ENCODE measurements at places on chromosomes 2 and 18. TPM values are rescaled to one million over a fixed set of nuclear protein-coding genes. Genes with fewer than 3 reads are reported as not detected.

Gene GNAL
- total RNA-seq, result 0.60 TPM

Gene CFAP65
- not detected for total RNA-seq

DNA sequence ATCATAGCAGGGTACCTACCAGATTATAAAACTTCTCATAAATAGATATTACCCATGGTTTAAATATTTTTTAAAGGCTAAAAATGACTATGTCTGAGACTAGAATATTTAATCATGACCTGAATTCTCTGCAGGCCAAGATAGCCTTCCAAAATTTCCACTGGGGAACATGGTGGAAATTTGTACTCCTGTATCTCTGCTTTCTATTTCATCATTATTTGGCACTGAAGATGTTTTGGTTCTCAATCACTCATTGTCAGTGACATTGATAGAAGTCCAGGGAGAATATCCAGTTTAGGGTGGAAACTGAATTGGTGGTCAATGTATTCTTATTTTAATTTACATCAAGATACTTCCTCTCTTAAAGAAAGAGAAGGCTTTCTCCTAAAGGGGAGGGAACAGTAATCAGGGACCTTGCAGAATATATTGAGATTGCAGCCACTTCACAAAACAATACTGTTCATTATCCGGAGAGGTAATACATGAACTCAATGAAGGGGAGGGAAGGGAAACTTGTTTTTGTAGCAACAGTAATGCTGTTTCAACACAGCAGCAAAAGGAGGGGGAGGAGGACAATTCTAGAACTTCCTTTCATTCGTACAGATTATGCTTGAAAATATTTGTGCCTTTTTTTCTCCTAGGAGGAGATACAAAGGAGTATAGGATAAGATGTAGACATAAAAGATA is 34.1 kb downstream of the EEF1B2 start:
- no peaks in the 10 kb centered on the region for H3K36me3 ChIP-seq
- H3K27ac ChIP-seq, result no peak overlapping the region
- H3K27me3 ChIP-seq, result peaks cover 13% of the 10 kb centered on the region
- H3K4me1 ChIP-seq, result no peaks in the 10 kb centered on the region
- no peak for DNase-seq
- no peak overlapping the region for H3K4me3 ChIP-seq

GRCh38 chr2:45871025-45871424 is 219.6 kb downstream of the PRKCE start:
- H3K36me3 ChIP-seq, result peaks cover 22% of the 10 kb centered on the region
- no peaks in the 10 kb centered on the region for H3K27me3 ChIP-seq
- no peak overlapping the region for H3K27ac ChIP-seq

DNA sequence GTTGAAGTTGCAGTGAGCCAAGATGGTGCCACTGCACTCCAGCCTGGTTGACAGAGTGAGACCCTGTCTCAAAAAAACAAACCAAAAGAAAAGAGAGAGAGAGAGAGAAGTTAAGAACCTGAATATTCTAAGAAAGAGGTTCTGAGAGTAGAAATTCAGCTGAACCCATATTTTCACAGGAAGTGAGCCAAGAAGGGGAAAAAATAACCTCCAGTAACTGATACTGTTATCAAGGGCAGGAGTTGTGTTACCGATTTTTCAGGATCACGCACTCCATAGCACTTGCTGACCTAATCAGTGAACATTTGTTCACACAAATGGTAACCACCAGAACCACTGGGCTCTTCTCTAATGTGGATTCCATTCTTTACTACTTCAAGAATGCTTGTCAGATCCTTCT is 39.1 kb upstream of the BZW1 start:
- H3K36me3 ChIP-seq, result peaks cover 3% of the 10 kb centered on the region
- H3K4me1 ChIP-seq, result peaks cover 2% of the 10 kb centered on the region
- no peak overlapping the region for H3K4me3 ChIP-seq
- no peak for DNase-seq
- H3K27ac ChIP-seq, result no peak overlapping the region
- peaks cover 6% of the 10 kb centered on the region for H3K27me3 ChIP-seq

DNA sequence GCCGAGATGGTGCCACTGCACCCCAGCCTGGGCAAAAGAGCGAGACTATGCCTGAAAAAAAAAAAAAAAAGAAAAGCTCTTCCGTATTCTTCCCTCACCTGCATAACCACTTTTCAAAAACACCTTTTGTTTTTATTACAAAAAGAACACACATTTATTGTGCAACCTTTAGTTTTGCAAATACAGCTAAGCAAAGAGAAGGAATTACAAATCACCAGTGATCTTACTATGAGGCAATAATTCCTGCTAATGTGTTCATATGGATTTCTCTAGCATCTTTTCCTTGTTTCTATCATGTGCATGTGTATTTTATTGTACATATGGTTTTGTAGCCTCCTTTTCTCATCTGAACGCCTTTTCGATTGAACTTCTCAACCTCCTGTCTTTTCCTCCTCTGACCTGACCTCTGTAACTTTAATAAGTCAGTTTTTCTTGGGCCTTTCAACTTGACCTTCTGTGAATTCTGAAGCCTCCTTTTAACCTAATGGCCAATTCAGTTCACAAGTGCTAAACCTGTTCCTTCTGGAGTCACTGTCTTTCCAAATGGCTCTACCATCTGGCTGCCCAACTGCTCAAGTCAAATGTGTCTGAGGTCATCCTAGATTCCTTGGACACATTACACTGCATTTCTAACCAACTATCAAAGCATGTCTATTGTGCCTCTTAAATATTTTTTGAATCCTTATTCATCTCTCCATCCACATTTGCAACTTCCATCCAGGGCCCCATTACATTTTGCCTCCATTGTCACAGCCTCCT is 59.1 kb upstream of the DAPL1 start:
- H3K27ac ChIP-seq, result no peak overlapping the region
- no peaks in the 10 kb centered on the region for H3K36me3 ChIP-seq
- H3K4me3 ChIP-seq, result no peak overlapping the region
- H3K4me1 ChIP-seq, result no peaks in the 10 kb centered on the region

DNA sequence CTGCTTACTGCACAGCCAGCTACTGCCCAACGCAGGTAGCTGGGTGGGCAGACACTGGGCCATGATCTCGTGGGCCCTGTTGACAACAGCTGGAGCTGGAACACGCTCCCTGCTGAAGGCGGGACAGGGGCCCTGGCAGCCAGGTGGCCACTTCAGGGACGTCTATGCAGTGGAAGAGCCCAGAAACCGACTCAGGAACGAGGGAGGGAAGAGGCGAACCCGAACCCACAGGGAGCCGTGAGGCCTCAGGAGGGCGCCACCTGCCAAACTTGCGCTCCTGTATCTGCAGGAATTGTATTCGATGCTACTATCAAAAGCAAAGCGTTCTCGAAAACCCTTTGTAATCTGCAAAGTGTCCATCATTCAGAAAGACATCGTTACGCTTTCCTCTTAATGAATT is 198.4 kb downstream of the EIPR1 start:
- H3K27ac ChIP-seq, result no peak overlapping the region
- H3K27me3 ChIP-seq, result no peaks in the 10 kb centered on the region
- no peaks in the 10 kb centered on the region for H3K4me1 ChIP-seq
- DNase-seq, result no peak

GRCh38 chr2:174996622-174997021 is 8.6 kb downstream of the CHN1 start:
- H3K27ac ChIP-seq, result no peak overlapping the region
- peaks cover 3% of the 10 kb centered on the region for H3K4me1 ChIP-seq
- peaks cover 14% of the 10 kb centered on the region for H3K27me3 ChIP-seq
- H3K4me3 ChIP-seq, result no peak overlapping the region
- no peaks in the 10 kb centered on the region for H3K36me3 ChIP-seq
- DNase-seq, result no peak

DNA sequence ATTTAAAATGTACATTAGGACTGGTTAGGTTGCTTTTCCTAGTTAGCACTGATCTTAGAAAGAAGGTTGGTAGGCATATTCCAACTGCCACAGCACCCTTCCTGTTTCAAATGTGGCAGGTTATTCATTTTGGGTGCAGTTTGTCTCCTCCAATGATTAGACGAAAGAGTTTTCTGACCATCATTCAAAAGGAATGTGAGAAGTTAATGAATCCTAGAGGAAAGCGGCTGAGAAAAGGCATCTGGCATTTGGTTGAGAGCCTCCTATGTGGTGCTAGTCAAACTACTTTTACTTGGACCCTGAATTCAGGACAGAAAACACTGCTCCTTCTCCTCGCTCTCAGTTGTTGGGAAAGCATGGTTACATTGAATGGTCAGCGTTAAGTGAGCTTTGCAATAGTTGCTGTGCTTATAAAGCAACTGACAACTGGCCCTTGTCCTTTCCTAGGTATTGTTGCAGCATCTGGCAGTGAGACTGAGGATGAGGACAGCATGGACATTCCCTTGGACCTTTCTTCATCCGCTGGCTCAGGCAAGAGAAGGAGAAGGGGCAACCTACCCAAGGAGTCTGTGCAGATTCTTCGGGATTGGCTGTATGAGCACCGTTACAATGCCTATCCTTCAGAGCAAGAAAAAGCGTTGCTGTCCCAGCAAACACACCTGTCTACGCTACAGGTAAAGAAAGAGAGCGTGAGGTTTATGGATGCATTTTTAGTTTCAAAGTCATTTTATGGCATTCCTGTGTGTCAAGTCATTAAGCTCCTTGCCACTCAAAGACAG is 6.1 kb downstream of the TGIF1 start:
- peaks cover 16% of the 10 kb centered on the region for H3K4me1 ChIP-seq
- no peak overlapping the region for H3K27ac ChIP-seq
- no peak overlapping the region for H3K4me3 ChIP-seq
- no peak for DNase-seq

DNA sequence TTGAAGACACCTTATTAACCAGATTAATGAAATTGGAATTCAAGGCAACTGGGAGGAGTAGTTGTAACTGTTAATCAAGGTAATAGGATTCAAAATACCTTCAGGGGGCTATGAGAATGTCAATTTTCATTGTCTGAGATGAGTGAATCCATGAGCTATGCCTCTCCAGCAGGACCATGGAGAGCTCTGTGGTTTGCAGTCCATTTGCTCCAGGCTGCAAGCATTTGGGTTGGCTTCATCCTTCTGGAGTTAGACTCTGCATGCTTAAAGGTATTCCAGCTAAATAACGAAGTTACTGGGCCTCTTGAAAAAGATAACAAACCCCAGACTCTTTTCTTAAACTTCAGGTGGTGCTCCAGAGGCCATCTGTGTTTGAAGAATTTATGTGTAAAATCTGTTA is 207.1 kb upstream of the SLC8A1 start:
- H3K4me3 ChIP-seq, result no peak overlapping the region
- H3K36me3 ChIP-seq, result no peaks in the 10 kb centered on the region
- H3K4me1 ChIP-seq, result no peaks in the 10 kb centered on the region
- no peaks in the 10 kb centered on the region for H3K27me3 ChIP-seq

- H3K27ac ChIP-seq, result no peak overlapping the region
- peaks cover 11% of the 10 kb centered on the region for H3K4me1 ChIP-seq
- no peak for DNase-seq
- peaks cover 33% of the 10 kb centered on the region for H3K27me3 ChIP-seq
- no peaks in the 10 kb centered on the region for H3K36me3 ChIP-seq
- H3K4me3 ChIP-seq, result no peak overlapping the region
Measured at GRCh38 chr18:61579581-61579980, 246.4 kb downstream of the CDH20 start.

DNA sequence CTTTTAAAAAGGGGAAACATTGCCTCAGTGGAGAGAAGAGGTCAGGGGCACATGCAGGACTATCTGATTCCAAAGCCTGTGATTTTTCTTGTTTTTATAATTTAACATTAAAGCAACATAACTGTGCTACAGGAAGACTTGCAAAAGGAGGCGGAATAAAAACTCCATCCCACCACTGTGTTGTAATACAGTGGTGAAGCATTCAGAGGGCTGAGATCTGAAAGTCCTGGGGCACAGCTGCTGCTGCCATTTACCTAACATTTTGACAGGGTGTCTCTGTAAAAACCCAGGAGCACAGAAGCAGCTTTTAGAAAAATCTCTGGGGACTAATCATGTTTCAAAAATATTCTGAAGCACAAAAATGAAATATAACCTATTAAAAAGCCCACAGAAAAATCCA is 97.6 kb downstream of the GRB14 start:
- H3K4me1 ChIP-seq, result no peaks in the 10 kb centered on the region
- H3K27me3 ChIP-seq, result no peaks in the 10 kb centered on the region
- no peak overlapping the region for H3K4me3 ChIP-seq
- H3K27ac ChIP-seq, result no peak overlapping the region
- no peak for DNase-seq
- H3K36me3 ChIP-seq, result no peaks in the 10 kb centered on the region

DNA sequence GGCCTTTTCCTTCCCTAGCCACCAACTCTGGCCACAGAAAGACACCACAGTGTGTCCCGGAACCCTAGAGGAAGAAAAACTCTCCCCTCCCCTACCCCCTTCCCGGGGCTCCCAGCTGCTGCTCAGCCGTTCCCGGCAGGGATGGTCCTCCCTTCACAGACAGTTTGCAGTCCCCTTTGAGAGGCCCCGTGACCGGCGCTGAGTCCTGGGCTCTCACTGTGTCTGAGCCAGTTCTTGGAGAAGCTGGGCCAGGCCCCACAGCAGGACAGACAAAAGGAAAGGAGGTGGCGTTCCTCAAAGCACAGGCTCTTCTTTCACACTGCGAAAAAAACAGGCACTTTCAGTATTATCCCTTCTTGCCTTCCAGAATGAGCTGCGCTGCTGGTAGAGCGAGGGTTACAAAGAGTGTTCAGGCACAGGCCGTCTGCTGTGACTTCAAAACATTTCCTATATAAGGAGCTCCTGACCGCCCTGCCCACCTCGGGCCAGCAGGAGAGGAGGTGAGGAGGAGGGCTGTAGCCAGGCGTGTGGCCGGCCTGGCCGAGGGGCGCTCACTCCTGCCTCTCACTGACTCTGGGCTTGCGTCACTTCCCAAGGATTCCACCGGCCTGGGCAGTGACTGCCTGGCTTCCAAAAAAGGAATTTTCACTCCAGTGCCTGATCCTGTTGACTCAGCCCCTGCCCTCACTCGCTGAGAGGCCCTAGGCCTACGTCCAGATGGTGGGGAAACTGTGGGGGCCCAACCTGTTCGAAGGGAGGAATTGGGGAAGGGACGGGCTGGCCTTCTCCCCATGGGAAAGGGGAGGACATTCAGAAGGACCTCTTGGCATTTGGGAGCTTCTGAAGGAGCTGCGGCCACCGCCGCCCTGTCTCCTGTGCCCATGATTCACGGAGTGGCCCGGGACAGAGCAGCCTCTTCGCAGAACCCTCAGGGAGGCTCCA is 24.9 kb downstream of the CIDEA start:
- no peak overlapping the region for H3K27ac ChIP-seq
- DNase-seq, result no peak
- peaks cover 7% of the 10 kb centered on the region for H3K27me3 ChIP-seq
- H3K4me1 ChIP-seq, result no peaks in the 10 kb centered on the region
- H3K4me3 ChIP-seq, result no peak overlapping the region
- no peaks in the 10 kb centered on the region for H3K36me3 ChIP-seq

DNA sequence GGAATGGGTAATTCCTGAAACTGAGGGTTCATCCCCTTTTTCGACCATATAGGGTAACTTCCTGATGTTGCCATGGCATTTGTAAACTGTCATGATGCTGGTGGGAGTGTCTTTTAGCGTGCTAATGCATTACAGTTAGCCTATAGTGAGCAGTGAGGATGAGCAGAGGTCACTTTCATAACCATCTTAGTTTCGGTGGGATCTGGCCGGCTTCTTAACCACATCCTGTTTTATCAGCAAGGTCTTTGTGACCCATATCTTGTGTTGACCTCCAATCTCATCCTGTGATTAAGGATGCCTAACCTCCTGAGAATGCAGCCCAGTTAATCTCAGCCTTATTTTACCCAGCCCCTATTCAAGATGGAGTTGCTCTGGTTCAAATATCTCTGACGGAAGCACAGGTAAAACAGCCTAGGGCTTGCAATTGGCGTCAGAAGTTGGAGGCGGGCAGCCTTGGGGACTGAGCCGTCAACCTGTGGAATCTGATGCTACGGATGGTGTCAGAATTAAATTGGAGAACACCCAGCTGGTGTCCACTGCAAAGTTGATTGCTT is 19.5 kb downstream of the RALBP1 start:
- peaks cover 24% of the 10 kb centered on the region for H3K4me1 ChIP-seq
- H3K4me3 ChIP-seq, result no peak overlapping the region
- no peak for DNase-seq
- no peak overlapping the region for H3K27ac ChIP-seq
